Cardiac muscle cell (in vitro differentiated cells and primary cell): ENCODE measurements at places on chromosomes 13 and 19.

GRCh38 chr13:29936051-29936813 is 85.8 kb upstream of the UBL3 start:
- no peaks in the 10 kb centered on the region for H3K27me3 ChIP-seq
- no peak for DNase-seq
- no peak overlapping the region for H3K4me3 ChIP-seq
- H3K27ac ChIP-seq: no peak overlapping the region
- no peaks in the 10 kb centered on the region for H3K36me3 ChIP-seq
- H3K4me1 ChIP-seq: peaks cover 5% of the 10 kb centered on the region

DNA sequence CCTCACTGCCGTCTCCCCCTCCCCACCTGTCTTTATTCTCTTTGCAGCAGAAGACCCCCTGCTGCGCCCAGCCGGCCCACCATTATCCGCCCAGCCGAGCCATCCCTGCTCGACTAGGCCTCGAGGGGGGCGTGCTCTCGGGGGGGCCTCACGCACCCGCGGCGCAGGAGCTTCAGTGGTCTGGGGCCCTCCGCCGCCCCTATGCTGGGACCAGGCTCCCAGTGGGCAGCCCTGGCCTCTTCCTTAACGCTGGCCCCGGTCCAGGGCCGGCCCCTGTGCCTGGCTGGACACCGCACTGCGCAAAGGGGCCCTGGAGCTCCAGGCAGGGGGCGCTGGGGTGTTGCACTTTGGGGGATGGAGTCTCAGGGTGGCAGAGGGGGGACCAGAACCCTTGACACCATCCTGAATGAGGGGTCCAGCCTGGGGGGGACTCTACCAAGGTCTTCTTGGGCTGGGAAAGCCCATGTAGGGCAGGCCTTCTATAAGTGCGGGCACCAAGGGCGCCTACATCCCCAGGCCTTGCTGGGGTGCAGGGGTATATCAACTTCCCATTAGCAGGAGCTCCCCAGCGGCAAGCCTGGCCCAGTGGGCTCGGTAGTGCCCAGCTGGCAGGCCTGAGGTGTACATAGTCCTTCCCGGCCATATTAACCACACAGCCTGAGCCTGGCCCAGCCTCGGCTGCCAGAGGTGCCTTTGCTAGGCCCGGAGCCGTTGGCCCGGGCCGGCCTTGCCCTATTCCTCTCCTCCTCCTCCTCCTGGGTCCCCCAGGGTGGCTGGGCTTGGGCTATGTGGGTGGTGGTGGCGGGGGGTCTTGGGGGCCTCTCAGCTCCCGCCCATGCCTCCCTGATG is 4.9 kb downstream of the TMED1 start:
- H3K4me3 ChIP-seq: no peak overlapping the region
- H3K4me1 ChIP-seq: peaks cover 14% of the 10 kb centered on the region
- peak overlapping the region; percentile 89 for H3K27ac ChIP-seq
- no peak for DNase-seq

DNA sequence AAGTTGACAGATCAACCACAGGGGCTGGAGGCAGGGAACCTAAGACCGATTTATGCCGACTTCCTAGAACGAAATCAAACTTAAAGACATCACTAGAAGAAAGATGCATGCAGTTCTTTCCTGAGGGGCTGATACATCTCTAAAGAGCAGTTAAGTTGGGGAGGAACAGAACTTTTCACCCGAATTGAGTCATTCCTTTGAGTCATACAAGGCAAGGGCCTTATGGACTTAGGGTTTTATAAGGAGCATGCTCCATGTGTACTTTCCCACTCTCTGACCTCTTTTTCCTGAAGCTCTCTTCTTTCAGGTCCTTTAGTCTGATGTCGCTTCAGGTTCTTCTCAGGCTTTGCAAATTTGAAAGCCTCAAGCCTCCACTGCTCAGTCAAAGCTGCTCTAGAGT is 7.9 kb upstream of the FBXL3 start:
- H3K4me1 ChIP-seq: no peaks in the 10 kb centered on the region
- DNase-seq: no peak
- no peak overlapping the region for H3K4me3 ChIP-seq
- H3K27ac ChIP-seq: no peak overlapping the region

DNA sequence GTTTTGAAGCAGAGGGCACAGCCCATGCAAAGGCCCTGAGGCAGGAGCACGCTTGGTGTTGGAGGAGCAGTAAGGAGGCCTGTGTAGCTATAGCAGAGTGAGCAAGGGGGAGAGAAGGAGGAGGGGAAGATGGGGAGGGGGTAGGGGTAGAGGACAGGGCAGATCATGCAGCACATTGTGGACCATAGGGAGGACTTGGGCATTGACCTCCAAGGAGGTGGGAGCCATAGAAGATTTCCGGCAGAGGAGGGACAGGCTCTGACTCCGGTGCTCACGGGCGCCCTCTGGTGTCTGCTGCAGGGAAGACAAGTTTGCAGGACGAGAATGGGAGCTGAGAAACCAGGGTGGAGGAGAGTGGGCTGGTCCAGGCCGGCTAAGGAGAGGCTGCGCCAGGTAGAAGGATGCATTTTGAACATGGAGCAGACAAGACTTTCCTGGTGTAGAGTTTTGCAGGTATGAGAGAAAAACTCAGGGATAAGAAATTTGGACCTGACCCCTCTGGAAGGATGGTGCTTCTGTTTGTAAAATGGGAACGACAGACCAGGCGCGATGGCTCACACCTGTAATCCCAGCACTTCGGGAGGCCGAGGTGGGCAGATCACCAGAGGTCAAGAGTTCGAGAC is 13.7 kb upstream of the CREB3L3 start:
- no peaks in the 10 kb centered on the region for H3K4me1 ChIP-seq
- no peaks in the 10 kb centered on the region for H3K36me3 ChIP-seq
- peaks cover 4% of the 10 kb centered on the region for H3K27me3 ChIP-seq
- no peak overlapping the region for H3K27ac ChIP-seq
- peak; percentile 59 for DNase-seq

- H3K27me3 ChIP-seq: no peaks in the 10 kb centered on the region
- H3K4me1 ChIP-seq: peaks cover 4% of the 10 kb centered on the region
- H3K27ac ChIP-seq: no peak overlapping the region
- H3K4me3 ChIP-seq: no peak overlapping the region
Observed at GRCh38 chr13:45198924-45199323, 1.9 kb downstream of the KCTD4 start.

DNA sequence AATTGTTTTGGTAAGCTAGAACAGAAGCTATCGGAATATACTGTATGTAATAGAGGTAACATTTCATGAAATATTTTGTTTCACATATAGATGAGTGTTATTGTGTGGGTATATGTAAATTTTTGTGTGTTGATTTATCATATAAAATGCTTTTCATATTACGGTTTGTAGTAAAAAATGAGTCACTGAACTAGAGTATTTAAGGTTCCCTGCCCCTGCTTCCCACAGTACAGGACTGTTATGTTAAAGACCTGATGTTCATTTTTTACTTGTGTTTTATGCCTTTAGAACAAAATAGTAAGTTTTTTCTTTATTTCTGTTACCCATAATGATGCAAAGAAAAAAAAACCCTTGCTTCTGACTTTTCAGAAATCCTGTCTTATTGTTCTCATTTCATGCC is 243.4 kb downstream of the ENOX1 start:
- H3K27me3 ChIP-seq: no peaks in the 10 kb centered on the region
- peaks cover 36% of the 10 kb centered on the region for H3K4me1 ChIP-seq
- DNase-seq: no peak
